ENCODE measurements at places on chromosomes 7 and 10.

DNA sequence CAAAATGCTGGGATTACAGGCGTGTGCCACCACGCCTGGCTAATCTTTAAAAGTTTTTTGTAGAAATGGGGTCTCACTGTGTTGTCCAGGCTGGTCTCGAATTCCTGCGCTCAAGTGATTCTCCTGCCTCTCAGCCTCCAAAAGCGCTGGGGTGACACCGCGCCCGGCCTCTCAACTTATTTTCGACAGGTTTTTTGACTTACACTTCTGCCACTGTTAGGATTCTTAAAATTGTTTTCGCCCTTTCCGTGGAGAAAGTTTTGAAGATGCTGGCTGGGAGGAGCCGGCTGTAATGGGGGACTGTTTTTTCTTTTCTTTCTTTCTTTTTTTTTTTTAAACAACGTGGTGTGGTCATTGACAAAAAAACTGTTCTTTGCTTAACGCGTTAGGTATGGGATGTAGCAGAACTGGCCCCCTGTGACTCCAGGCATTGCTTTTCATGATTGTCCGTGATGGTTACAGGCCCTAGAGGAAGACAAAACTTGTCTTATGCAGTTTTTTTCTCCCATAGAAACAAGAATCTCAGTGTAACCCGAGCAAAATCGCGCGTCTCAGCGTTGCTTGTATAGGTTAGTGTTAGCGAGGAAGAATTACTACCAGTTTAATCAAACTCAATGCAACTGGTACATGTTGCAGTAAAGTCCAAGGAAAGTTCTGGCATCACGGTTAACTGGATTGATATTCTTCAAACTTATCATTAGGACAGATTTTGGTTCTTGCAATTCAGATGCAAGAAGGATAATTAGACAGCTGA lies 72.2 kb downstream of the DAGLB start:
- DNase-seq: no peak

DNA sequence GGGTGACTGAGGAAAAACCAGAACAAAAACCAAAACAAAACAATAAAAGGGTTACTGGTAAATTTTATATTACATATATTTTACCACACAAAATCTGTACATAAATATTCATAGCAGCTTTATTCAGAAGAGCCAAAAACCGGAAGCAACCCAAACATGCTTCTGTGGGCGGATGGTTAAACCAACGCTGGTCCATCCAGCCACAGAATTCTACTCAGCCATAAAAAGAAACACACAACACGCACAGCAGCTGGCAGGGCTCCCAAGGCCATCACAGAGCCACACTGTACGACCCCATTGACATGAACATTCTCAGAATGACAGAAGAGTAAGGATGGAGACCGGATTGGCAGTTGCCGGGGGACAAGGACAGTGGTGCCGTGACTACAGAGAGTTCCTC lies 83.6 kb downstream of the PROSER2 start:
- no peak for DNase-seq

DNA sequence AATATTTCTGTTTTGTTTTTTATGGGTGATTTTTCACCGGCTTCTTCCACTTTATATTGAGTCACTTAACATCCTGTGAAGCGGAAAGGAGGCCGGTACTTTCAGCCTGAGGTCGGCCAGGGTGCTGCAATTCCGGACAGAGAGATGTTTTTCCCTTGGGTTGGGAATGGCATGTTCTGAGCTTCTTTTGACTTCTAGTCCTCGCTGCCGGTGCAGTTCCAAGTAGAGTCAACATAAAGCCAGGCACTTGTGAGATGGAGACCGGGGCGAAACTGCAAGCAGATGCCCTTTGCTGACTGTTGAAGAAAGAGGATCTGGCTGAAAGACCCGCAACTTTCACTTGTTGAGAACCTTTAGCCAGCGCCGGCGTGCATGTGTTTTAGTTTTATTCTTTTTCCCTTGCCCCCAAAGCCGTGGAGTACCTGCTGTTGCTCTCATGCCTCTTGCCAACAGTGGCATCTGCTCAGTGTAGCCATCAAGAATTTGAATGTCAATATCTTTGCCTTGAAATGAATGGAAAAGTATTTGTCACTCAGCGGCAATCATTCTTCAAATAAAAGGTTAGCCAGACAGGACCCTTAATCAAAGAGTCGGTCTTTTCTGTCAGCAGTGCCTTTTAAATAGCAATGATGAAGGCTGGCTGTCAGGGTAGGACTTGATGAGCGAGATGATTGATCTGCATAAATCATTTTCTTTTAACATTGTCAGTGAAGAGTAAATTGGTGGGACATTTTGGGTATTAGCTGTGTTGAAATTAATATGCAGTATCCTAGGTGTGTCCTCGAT lies 351.2 kb downstream of the LRMDA start:
- no peak for DNase-seq

DNA sequence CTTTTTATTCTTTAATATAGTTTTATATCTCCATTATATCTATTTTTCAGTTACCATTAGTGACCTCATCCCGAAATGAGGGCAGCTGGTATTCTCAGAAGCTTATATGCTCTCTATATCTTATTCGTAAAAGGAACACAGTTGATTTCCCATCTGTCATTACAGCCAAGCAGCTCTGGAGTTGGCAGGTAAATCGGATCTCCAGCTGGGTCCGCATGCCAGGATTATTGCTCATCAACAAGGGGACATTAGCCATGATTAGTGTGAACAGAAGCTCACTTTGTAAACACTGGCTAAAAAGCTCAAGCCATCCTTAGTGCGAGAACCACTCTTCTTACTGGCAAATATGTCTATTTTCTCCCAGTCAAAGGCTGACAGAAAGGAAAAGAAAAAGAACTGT lies 180.3 kb downstream of the NPSR1 start:
- DNase-seq: no peak

GRCh38 chr7:128026551-128026950 lies 4.7 kb downstream of the LRRC4 start:
- DNase-seq: no peak

- no peak for DNase-seq
Measured at GRCh38 chr7:108660465-108660864, 90.8 kb downstream of the DNAJB9 start.

DNA sequence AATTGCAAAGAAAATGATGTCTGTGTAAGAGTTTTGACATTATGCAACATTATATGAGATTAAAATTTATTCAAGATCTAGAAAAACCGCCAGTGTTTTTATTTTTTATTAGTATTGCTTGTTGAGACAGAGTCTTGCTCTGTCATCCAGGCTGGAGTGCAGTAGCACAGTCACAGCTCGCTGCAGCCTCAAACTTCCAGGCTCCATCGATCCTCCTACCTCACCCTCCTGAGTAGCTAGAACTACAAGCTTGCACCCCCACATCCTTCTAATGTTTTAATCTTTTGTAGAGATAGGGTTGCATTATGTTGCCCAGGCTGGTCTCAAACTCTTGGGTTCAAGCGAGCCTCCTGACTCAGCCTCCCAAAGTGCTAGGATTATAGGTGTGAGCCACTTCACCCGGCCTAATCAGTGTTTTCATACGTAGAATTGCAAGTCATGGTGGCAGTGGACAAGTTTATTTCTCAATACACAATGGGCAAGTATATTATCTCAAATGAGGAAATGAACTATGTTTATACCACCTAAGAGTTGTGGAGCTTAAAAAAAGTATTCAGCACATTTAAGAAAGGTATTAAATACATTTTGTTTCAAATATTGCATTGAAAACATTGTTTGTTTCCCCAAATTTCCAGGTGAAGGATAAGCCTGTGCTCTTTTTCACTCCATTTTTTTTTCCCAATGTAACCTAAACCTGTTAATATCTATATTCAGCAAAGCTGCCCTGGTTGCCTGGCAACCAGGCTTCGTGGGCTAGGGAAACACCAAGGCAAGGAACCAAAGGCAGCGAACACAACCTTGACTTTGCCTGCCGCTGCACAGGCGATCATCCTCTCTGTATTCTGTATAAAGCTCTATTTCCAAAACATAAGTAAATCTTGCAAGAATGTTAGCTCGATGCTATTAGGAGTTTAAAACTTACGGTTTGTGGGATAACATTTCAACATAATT lies 163.9 kb downstream of the CACNB2 start:
- no peak for DNase-seq

- DNase-seq: no peak
Measured at GRCh38 chr7:4245866-4246470, 436.1 kb upstream of the FOXK1 start.

DNA sequence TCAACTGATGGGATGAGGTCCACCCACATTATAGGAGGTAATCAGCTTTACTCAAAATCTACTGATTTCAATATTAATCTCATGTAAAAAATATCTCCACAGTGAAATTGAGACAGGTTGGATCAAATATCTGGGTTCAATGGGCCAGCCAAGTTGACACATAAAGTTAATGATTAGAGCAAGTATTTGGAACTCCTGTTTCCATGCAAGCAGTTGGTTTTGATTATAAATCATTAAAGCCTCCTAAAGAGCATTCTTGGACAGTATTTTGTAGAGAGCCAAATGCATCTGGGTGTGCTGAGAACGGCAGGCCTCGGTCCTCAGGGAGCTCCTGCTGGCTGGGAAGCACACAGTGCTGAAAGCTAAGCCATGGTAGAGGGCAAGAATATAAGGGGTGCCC lies 126.9 kb upstream of the BTBD16 start:
- DNase-seq: no peak

DNA sequence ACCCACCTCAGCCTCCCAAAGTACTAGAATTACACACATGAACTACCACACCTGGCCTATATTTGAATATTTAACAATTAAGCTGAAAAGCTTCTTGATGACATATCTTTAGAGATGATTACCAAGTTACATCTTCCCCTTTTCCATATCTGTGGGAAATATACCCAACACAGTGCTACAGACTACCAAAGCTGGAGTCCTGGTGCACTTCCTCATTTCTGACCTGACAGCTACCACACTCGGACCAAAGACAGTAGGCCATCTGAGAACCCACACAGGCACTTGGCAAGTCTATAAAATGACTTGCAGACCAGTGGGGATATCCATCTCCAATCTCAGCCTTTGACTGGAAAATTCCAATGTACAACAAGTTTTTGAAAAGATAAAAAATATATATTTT lies 270.4 kb upstream of the KLF14 start:
- no peak for DNase-seq

DNA sequence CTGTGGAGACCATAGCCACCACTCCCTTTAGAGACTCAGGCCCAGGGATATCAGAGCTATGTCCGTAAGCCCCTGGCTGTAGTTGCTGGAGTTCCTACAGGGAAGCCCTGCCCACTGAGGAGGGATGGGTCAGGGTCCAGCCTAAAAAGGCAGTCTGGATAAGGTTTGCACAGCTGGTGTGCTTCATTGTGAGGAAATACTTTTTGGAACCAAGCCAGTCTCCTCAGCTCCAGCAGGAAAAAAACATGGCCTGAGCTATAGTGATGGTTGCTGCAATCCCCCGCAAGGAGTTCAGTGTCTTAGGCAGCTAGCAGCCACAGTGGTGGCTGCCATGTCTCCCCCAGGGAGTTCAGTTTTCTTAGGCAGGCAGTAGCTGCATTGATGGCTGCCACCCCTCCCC lies 52.6 kb upstream of the CYP2C8 start:
- no peak for DNase-seq

DNA sequence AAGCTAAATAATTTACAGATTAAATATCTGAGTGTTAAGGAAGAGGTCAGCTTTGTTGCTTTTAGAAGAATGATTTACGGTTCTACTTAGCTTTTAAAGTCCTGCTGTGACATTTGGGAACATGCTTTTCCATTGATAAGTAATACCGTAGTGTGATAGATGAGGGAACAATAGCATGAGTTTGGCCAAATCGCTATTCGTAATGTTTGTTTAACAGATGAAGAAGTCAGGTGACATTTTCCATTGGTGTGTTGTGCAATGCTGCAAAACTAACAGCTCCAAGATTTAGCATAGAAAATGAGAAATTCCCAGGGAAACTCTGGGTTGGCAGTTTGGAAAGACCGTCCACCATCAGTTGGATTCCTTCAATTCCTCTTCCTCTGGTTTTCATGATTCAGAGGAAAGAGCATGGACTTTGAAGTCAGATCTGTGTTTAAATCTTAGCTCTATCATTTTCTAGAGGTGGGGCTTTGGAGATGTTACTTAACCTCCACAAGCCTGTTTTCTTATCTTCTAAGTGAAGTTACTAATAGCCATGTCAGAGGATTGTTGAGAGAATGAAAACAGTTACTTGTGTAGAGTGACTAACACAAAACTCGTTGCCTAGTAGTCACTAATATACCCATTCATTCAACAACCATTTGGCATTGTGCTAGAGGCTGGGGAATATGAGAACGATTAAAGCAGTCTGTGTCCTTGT lies 140.4 kb upstream of the BMPER start:
- no peak for DNase-seq

- DNase-seq: peak; percentile 28
Measured at GRCh38 chr7:2148189-2148588, 84.6 kb downstream of the MAD1L1 start.

DNA sequence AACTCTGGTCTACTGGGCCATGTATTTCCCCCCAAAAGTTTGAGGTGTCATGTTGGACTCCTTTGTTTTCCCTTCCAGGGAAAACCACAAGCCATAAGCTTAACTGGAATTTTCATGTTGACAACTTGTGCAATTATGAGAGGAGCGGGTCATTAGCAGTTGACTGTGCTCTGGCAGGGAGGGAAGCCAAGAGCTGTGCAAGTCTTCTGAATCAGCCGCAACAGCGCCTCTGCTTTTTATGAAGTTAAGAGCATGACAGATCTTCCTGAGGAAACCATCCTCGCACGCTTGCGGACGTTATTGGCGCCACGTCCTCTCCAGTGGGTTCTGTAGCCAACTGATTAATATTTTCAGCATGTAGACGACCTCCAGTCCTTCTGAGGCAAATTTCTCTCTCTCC lies 148.7 kb upstream of the MKI67 start:
- DNase-seq: peak; percentile 82

- DNase-seq: no peak
Measured at GRCh38 chr7:36021917-36022550, 131.0 kb upstream of the EEPD1 start.

DNA sequence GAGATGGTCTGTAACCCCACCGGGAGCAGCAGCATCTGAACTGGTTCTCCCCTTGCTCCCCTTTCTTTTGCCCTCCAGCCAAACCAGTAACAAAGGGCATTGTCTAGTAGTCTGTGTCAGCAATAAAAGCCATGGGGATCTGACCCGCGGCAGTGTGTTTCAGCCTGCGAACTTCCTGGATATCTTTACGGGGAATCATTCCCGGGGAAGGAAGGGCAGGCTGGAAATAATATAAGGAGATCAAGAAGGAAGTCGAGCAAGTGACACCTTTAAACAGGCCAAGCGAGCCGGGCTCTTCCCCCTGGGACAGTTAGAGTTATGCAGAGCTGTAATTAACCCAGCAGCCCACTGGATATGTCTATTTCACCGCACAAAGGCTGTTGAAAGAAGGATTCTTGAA lies 661.2 kb upstream of the GALNT17 start:
- no peak for DNase-seq
